CD4-positive, alpha-beta memory T cell (primary cell): ENCODE measurements at places on chromosomes 7 and 10. TPM values are rescaled to one million over a fixed set of nuclear protein-coding genes. Genes with fewer than 3 reads are reported as not detected.

CALCR gene
- not detected for polyA plus RNA-seq

UBTD1 gene
- 1.7 TPM for polyA plus RNA-seq

AGR2 gene
- not detected for polyA plus RNA-seq

EMX2 gene
- polyA plus RNA-seq: not detected

MYOF gene
- polyA plus RNA-seq: not detected

CBLL1 gene
- 68.9 TPM for polyA plus RNA-seq

SKIDA1 gene
- 0.94 TPM for polyA plus RNA-seq

NPS gene
- not detected for polyA plus RNA-seq

TUBAL3 gene
- polyA plus RNA-seq: not detected

ITPRID1 gene
- not detected for polyA plus RNA-seq

SPDYE6 gene
- polyA plus RNA-seq: 0.14 TPM

SHTN1 gene
- not detected for polyA plus RNA-seq

UNCX gene
- polyA plus RNA-seq: not detected

SLC18A3 gene
- polyA plus RNA-seq: not detected

SPDYE16 gene
- 0.21 TPM for polyA plus RNA-seq

ATOH7 gene
- polyA plus RNA-seq: not detected

C1GALT1 gene
- polyA plus RNA-seq: 62.4 TPM

MYPN gene
- not detected for polyA plus RNA-seq

EIF4EBP2 gene
- polyA plus RNA-seq: 67.7 TPM

UCMA gene
- not detected for polyA plus RNA-seq

LIPK gene
- polyA plus RNA-seq: not detected

PON1 gene
- not detected for polyA plus RNA-seq

PTN gene
- polyA plus RNA-seq: not detected

PDK4 gene
- not detected for polyA plus RNA-seq

FAM25A gene
- not detected for polyA plus RNA-seq

ZNF518A gene
- 12.4 TPM for polyA plus RNA-seq

SPDYE11 gene
- 0.10 TPM for polyA plus RNA-seq

GFRA1 gene
- polyA plus RNA-seq: not detected

GNAT3 gene
- not detected for polyA plus RNA-seq

NFE2L3 gene
- 7.9 TPM for polyA plus RNA-seq

RNF148 gene
- not detected for polyA plus RNA-seq

PDLIM1 gene
- polyA plus RNA-seq: 1.3 TPM

PIP gene
- polyA plus RNA-seq: not detected

PKD2L1 gene
- not detected for polyA plus RNA-seq

GDF2 gene
- not detected for polyA plus RNA-seq

OR2A5 gene
- polyA plus RNA-seq: not detected

KLF14 gene
- polyA plus RNA-seq: not detected

CDNF gene
- polyA plus RNA-seq: 0.94 TPM
